ENCODE measurements at places on chromosomes 16 and 17.

- no peak for DNase-seq
Measured at GRCh38 chr17:53314521-53314920, 508.2 kb upstream of the KIF2B start.

- no peak for DNase-seq
Measured at GRCh38 chr16:23682181-23682580, 3.5 kb downstream of the PLK1 start.

DNA sequence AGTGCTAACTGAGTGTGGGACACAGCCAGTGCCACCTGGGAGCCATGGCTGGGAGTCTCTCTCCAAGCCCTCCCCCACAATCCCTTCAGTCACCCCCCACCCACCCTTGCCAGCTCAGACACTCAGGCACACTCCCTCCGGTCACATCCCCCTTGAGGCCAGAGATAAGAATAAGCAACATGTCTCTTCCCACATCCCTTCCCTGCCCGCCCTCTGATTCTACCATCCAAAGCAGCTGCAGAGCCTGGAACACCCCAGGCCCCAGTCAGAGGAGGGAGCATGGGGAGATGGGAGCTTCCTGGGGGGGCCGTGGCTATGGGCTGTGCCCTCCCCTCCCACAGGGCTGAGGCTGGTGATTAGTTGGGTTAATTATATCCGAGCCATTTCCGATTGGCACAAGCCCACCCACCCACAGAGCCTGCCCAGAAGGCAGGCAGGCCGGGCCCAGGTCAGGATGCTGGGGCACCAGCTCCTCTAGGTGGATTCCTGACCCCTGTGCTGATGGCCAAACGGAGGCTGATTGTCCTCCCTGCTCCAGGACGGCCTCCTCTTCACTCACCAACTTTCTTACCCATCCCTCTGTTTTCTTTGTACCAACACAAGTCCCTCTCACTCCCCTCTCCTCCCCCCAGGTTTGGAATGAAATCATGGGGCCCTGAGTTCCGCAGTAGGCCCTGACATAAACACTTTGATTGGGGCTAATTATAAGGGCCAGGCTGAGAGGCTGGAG lies 28.6 kb upstream of the MEIOC start:
- no peak for DNase-seq

- DNase-seq = no peak
Measured at GRCh38 chr16:80599466-80599865, 58.7 kb downstream of the DYNLRB2 start.

DNA sequence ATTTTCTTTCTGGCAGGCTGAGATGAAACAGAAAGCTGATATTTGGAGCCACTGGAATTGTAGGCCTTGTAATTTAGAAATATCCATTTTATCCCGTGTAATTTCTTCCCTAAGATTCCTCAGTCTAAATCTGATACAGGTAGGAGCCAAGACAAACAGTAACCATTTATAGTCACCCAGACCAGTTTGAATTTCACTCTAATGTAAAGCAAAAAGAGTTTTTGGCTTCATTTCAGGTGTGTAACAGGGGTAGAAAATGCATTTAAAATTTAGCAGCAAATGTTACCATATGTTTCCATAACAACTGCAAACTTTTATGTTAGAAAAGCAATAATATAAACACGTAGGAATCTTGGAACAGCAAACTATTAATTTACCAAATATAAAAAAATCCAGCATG lies 249.4 kb downstream of the FTO start:
- DNase-seq = no peak

DNA sequence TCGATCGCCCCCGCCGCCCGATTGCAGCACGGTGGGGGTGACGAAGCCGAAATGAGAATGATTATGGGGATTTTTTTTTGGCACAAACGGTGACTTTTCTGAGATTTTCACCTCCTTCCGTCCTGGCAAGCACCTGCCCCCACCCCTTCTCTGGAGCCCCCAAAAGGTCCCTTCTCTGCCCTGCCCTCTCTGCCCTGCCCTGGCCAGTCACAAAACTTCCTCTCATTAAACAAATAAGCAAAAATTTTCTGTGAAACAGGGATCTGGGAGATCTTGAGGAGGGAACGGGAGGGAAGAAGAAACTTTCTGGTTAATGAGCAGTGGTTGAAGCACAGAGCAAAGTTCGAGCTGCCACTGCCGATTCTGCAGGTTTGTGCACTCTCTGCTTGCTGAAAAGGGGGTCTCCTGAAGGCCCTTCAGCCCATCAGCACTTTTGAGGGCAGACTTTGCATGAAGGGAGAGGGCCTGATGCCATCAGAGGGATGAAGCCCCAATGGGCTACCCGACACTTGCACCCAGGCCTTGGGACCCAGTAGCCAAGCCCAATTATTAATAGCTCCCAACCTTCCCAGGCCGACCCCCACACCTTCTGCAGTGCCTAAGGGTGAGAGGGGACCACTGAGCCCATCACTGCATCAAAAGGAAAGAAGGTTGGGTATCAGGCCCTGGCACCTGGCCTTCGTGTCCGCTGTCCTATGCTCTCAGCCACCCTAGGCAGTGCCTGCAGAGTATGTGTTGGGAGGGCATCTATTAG lies 1.0 kb upstream of the HOXB8 start:
- DNase-seq = no peak

DNA sequence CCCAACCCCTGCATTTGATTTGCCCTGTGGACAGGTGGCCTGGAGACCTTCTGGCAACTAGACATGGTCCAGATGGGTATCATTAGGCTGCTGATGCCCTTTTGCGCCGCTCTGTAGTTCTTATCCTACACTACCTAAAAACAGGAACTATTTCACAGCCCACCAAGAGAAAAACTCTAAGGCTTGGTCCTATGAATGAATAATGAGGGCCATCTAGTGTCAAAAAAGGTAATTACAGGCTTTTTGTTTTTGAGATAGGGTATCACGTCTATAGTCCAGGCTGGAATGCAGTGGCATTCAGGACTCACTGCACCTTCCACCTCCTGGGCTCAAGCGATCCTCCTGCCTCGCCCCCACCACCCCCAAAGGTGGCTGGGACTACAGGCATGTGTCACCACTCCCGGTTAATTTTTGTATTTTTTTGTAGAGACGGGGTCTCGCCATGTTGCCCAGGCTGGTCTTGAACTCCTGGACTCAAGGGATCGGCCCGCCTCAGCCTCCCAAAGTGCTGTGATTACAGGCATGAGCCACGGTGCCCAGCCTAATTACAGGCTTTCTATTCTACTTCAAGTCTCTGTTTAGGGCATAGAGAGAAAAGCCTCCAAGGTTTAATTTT lies 20.9 kb downstream of the COIL start:
- DNase-seq = no peak

- DNase-seq = no peak
Measured at GRCh38 chr17:44952946-44953475, 5.4 kb upstream of the KIF18B start.

DNA sequence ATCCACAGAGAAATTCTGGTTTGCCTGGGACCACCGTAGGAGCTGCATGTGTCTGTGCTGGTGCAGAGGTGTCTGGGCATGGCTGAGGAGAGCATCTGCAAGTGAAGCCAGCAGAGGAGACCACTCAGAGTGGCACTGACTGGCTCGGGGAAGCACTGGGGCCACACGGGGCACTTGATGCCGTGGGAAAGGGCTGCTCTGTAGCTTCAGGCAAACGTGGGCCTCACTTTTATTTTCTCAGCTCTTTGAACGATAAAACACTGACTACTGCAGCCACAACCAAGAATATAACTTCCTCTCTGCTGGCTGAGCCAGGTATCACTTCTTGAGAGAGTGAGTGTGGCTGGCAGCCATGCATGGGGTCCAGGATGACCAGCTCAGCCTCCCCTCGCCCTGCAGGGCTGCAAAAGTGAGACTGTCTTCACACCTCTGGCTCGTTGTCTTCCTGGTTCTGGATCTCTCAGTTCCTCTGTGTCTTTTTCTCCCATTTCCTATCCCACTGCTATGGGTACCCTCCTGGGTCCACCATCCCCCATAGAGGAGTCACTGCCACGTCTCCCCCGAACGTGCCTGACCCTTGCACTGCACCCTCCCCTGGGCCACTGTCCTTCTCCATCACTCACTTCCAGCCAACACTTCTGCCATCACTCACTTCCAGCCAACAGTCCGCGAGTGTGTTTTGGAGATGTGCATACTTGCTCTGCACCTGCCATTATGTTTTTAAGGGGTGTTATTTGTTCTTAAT lies 201.4 kb upstream of the CHMP6 start:
- DNase-seq = no peak

GRCh38 chr17:63358956-63359355 lies 87.2 kb downstream of the CYB561 start:
- no peak for DNase-seq

GRCh38 chr17:43912635-43913304 lies 5.4 kb upstream of the MPP2 start:
- DNase-seq = no peak

- DNase-seq = no peak
Measured at GRCh38 chr17:13822700-13823099, 221.0 kb upstream of the HS3ST3A1 start.

- DNase-seq = no peak
Measured at GRCh38 chr17:5354310-5354709, 65.2 kb downstream of the NUP88 start.

- no peak for DNase-seq
Measured at GRCh38 chr17:82664276-82664575, 16.0 kb upstream of the WDR45B start.

GRCh38 chr16:6977291-6977690 lies 355.4 kb upstream of the RBFOX1 start:
- DNase-seq = no peak

DNA sequence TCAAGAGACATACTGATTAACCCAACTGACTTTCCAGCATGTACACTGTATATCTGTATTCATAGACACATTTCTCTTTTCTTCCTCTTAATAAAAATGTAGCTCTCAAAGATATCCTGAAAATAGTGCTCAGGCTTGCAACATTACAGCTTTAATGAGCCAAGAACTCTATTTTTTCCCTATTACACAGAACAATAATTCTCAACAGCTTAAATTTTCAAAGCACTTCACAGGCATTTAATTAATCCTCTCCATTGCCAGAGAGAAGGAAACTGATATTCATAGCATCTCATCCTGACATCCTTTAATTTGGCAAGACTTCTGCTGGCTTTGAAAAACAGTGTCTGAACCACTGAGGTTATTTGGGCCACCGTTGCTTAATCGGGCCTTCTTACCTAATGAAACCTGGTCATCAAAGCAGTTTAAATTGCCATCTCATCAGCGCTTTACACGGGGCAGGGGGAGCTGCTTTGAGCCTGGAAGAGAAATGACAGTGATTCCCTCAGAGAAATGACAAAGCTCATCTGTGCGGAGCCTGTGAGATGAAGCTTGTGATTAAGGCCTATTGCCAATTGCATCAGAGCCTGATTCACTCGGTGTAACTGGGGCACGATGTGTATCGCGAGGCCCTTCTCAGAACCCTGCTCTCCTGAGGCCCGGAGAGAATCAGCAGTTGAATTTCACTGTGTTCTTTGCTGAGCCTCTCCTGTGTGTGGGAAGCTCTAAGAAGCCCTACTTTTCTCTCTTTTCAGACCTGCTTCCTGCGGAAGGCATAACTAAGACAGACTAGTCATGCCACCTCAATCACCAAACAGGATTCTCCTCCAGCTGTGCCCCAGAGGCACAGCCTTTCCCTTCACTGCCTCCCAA lies 8.5 kb upstream of the SIAH1 start:
- no peak for DNase-seq

GRCh38 chr16:1990351-1991134 lies 773 bp downstream of the SYNGR3 start:
- DNase-seq = no peak

GRCh38 chr17:5913641-5914040 lies 156.5 kb upstream of the WSCD1 start:
- no peak for DNase-seq

GRCh38 chr17:3683054-3683511 lies 12.9 kb downstream of the P2RX5 start:
- DNase-seq = peak; percentile 33

DNA sequence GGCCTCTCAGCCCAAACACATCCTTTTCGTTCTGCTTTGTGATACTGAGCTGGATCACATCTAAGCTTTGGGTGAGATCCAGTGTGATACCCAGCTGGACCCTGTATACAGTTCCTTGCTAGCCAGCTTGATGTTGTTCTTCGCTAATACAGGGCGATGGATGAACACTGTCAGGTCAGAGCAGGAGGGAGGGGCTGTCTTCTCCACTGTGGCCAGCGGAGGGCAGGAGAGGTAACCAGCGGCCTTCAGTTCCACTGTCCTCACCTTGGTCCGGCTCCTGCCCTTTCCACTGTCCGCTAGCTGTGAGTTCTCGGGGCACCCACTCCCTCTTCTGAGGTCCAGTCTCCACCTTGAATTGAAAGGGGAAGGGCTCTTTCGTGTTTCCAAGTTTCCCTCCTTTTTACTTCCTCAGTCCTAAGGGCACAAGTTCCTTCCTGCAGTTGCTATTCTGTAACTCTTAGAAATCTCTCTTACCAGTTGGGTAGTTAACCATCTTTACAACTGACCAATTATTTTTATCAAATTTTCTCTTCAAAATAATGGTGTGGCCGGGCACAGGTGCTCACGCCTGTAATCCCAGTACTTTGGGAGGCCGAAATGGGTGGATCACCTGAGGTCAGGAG lies 3.0 kb upstream of the ZNF213 start:
- no peak for DNase-seq

GRCh38 chr16:85800321-85800669 lies 800 bp downstream of the COX4I1 start:
- DNase-seq = no peak

GRCh38 chr17:28957992-28958355 lies 6.7 kb upstream of the PHF12 start:
- DNase-seq = no peak

DNA sequence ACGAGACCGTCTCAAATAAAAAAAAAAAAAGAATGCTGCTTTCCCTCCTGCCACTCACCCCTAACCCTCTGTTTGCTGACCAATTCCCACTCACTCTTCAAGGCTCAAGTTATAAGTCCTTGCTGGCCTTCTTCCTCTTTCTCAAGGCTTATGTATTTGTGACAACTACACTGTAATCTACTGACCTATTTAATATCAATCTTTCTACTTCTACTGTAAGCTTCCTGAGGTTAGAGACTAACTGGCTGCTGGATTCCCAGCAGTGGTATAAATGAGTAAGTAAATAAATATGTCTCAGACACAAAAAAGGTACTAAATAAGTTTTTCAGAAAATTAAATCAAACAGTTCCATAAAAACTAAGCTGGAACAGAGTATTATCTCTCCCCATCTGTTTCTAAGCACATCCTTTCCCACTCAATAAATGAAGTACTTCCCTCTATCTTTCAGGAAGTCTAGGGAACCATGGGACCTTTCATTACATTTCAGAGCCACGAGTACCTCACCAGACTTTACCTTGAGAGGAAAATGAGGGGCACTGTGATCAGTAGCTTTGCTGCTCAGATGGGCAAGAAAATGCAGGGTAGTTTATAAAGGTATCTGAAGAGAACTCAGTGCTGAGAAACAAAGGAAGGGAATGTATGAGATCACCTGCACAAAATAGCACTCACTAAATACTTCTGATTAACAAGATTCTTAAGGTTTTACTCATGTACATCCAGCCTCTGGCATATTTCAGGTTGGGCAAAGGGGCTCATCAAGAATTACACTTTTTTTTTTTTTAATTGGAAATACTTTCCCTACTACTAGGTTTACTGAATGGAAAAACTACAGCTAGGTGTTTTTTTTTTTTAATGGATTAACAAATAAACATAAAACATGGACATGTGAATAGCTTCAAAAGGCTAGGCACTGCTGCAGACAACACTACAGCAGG lies 10.8 kb downstream of the SSH2 start:
- no peak for DNase-seq
